ENCODE measurements at places on chromosomes 2 and 18.
A peak's percentile ranks its signal among the peaks of the same experiment; 100 is the strongest.

- H3K4me3 ChIP-seq = peak overlapping the region; percentile 23
- DNase-seq = no peak
- H3K36me3 ChIP-seq = no peaks in the 10 kb centered on the region
- H3K4me1 ChIP-seq = no peaks in the 10 kb centered on the region
- H3K27me3 ChIP-seq = no peaks in the 10 kb centered on the region
Measured at GRCh38 chr2:203707530-203707929, 1.1 kb downstream of the CD28 start.

GRCh38 chr2:100252811-100253698 is 69.2 kb downstream of the LONRF2 start:
- no peak for DNase-seq
- no peaks in the 10 kb centered on the region for H3K36me3 ChIP-seq
- no peak overlapping the region for H3K4me3 ChIP-seq
- no peak overlapping the region for H3K27ac ChIP-seq
- no peaks in the 10 kb centered on the region for H3K4me1 ChIP-seq
- H3K27me3 ChIP-seq = no peaks in the 10 kb centered on the region

DNA sequence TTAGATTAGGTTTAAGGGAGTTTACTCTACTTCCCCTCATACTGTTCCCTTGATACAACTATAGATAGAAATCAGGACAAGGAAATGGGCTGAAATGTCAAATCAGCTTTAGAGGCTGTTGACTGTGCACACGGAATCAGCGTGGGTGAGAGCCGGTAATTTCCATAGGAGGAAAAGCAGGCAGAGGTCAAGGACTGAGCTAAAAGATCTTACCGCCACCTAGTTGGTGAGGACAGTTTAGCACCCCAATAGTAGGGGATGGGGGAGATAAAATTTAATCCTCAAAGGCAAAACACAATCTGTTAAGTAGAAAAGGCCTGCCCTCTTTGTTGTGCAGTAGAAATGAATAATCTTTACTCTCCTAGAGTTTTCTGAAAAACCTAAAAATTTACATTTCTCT is 1154.5 kb upstream of the CHAC2 start:
- no peak overlapping the region for H3K4me3 ChIP-seq
- H3K36me3 ChIP-seq = no peaks in the 10 kb centered on the region
- no peak for DNase-seq
- no peaks in the 10 kb centered on the region for H3K27me3 ChIP-seq
- no peak overlapping the region for H3K27ac ChIP-seq

- no peaks in the 10 kb centered on the region for H3K27me3 ChIP-seq
- no peaks in the 10 kb centered on the region for H3K36me3 ChIP-seq
- H3K27ac ChIP-seq = no peak overlapping the region
- DNase-seq = no peak
- H3K4me3 ChIP-seq = no peak overlapping the region
- H3K4me1 ChIP-seq = no peaks in the 10 kb centered on the region
Measured at GRCh38 chr18:50753311-50753710, 66.5 kb downstream of the MRO start.

DNA sequence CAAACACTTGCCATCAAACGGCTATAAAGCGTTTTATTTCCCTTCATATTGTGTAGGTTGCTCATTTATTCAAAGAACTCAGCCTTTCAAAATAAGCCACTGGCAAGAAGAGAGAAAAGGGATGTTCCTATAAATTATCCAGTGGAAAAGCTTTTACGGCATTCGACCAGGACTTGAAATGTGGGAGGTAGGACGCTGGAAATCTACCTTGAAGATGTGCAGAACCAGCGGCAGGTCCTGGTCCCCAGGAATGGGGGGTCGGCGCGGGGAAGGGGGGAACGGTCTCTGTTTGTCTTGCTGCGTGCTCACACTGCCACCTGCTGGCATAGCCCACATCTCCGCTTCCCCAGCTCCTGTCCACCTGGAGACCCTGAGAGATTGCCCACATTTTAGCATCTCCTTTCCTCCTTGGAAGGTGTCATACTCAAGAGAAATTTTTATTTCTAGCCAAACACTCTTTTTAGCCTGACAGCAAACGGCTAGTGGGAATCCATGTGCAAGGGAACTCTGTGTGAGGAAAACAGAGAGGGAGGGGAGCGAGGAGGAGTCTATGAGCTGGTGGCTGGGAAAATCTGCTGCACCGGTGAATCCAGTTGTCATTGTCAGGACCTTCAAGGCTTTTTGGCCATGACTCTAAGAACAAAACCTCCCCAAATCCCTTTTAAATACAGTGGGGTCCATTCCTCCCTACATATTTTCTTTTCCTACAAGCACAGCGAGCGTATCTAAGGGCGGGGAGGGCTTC is 349.0 kb upstream of the PKDCC start:
- H3K4me1 ChIP-seq = no peaks in the 10 kb centered on the region
- H3K27me3 ChIP-seq = no peaks in the 10 kb centered on the region
- no peaks in the 10 kb centered on the region for H3K36me3 ChIP-seq
- no peak overlapping the region for H3K27ac ChIP-seq
